ENCODE measurements at places on chromosomes 12 and 14. TPM values are rescaled to one million over a fixed set of nuclear protein-coding genes. Genes with fewer than 3 reads are reported as not detected.

Gene SMAGP
- total RNA-seq: 0.44 TPM

Gene LRRC43
- 1.6 TPM for total RNA-seq

Gene NRXN3
- total RNA-seq: 0.07 TPM

Gene AICDA
- not detected for total RNA-seq

Gene GLT1D1
- total RNA-seq: 3.2 TPM

Gene HOXC12
- not detected for total RNA-seq

Gene AKAP3
- total RNA-seq: 0.71 TPM

Gene DHRS2
- 2.3 TPM for total RNA-seq
